ENCODE measurements at places on chromosomes 13 and 19.

DNA sequence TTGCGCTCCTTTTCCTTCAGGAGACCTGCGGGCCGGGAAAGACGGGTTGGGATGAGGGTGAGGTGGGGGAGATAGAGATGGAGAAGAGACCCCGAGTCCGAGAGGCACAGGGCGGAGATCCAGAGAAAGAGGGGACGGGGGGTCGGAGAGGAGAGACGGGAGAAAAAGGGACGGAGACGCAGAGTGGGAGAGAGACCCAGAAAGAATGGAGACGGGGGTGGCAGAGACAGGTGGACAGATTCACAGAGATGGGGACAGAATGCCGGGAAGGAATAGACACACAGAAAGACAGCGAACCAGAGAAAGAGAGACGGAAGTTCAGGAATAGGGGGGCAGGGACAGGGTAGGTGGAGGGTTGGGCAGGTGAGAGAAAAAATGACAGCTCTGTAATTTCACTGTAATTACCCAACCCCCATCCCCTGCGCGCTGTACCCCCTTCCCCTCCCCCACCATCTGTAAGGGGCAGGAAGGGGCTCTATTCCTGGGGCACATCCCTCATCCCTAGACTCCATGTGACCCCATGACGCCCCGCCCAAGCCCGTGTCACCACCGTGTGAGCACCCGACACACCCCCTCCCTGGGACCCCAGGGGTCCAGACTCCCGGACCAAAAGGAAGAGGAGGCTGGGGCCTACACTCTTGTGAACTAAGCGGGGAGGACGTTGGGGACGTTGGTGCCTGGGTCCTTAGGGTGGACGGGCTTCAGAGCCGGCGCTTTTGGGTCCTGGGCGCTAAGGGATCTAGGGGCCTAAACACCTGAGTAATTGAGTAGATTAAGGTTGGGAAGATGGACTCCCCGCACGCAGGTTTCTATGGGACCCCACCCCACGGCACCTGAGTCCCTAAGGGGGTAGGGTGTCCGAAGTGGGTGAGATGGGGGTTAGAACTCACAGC, 967 bp downstream of the DBP start:
- no peak for DNase-seq

- no peak for DNase-seq
Observed at GRCh38 chr13:41765020-41765419, 195.9 kb downstream of the VWA8 start.

DNA sequence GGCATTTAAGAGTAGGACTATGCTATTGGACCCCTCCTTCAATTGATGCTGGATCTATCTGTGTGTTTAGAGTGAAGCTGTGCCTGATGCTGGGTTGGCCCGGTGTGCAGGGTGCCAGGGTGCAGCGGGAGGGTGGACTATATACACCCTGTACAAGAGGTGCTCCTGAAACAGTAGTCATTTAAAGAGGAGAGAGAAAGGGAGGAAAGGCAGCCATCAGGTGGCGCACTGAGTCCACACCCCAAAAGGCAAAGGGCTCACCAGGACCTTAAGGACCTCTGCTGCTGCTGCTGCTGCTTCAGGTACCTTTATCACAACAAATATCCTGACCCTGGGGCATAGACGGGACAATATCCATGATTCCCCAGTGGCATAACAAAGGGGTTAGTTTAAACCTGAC, 39.4 kb downstream of the ZNF136 start:
- DNase-seq, result no peak

GRCh38 chr13:63092456-63092855, 1676.8 kb upstream of the PCDH20 start:
- DNase-seq, result no peak

DNA sequence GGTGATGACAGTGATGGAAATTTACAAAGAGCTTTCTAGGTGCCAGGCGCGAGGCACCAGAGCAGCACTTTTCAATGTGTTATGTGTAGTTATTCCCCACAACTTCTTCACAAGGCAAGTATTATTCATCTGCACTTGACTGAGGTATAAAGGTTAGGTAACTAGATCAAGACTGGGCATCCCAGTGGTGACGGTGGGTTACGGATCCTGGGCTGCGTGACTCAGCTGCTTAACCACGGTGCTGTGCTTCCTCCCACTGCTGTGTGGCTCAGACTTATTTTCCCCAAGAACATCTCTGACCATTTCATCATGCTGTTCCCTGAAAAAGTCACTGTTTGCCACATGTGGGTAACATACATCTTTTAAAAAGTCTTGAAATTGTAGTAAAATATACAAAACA, 19.3 kb downstream of the EDDM13 start:
- no peak for DNase-seq

Data from D721Med (cell line).